ENCODE measurements at places on chromosomes 2 and 18. TPM values are rescaled to one million over a fixed set of nuclear protein-coding genes. Genes with fewer than 3 reads are reported as not detected.

- H3K4me1 ChIP-seq, result no peaks in the 10 kb centered on the region
- H3K27ac ChIP-seq, result no peak overlapping the region
Observed at GRCh38 chr18:58649966-58650816, 21.1 kb upstream of the MALT1 start.

- H3K27me3 ChIP-seq, result no peaks in the 10 kb centered on the region
- H3K4me1 ChIP-seq, result no peaks in the 10 kb centered on the region
- H3K4me3 ChIP-seq, result no peak overlapping the region
- no peaks in the 10 kb centered on the region for H3K36me3 ChIP-seq
Observed at GRCh38 chr2:223225266-223225665, 173.3 kb downstream of the KCNE4 start.

Gene KHK
- total RNA-seq, result 11.5 TPM

DNA sequence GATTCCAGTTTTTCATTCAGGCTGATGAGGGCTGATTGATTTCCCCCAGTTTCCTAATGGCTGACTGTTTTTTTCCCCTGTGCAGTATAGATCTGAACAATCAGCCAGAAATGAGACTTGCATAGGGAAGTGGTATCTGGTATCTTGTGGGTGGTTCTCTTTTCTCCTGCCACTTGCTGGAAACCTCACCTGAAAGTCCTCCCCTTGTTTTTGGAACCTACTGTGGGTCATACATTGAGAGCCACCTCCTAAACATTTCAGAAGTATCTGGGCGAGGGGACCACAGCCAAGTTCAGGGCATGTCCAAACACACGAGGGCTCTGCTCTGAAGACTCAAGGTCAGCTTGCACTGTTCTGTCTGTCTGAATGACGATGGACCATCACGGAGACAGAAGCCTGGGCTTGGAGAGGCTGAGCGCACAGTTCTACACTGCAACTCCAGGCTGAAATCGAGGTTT lies 19.3 kb downstream of the ALPK2 start:
- H3K27me3 ChIP-seq, result no peaks in the 10 kb centered on the region
- DNase-seq, result no peak
- H3K36me3 ChIP-seq, result no peaks in the 10 kb centered on the region
- H3K27ac ChIP-seq, result no peak overlapping the region

GRCh38 chr2:106294182-106294581 lies 100.1 kb upstream of the UXS1 start:
- H3K36me3 ChIP-seq, result no peaks in the 10 kb centered on the region
- no peak for DNase-seq
- H3K4me1 ChIP-seq, result no peaks in the 10 kb centered on the region
- H3K4me3 ChIP-seq, result no peak overlapping the region
- no peak overlapping the region for H3K27ac ChIP-seq

DNA sequence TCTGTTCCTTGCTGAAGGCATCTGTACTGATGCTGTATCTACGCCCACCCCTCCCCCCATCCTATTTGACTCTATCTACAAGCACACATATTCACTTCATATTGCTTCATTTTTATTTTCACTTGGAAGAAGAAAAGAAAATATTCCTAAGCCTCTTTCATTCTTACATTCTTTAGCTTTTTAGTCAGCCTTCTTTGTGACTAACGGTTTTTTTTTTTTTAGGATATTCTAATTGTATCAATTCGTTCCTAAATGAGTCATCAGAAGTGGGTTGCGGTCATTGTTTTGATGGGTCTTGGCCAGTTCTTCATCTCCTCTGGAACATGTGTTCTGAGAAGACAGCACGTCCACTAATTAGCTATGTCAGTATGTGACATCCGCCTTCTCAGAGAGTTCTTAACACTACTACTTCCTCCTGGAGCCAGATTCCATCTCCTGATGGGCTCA lies 88.7 kb downstream of the MYO1B start:
- H3K36me3 ChIP-seq, result peaks cover 27% of the 10 kb centered on the region
- H3K27me3 ChIP-seq, result no peaks in the 10 kb centered on the region
- H3K27ac ChIP-seq, result no peak overlapping the region
- H3K4me1 ChIP-seq, result no peaks in the 10 kb centered on the region
- H3K4me3 ChIP-seq, result no peak overlapping the region

Gene ZNF804A
- total RNA-seq, result 0.86 TPM

DNA sequence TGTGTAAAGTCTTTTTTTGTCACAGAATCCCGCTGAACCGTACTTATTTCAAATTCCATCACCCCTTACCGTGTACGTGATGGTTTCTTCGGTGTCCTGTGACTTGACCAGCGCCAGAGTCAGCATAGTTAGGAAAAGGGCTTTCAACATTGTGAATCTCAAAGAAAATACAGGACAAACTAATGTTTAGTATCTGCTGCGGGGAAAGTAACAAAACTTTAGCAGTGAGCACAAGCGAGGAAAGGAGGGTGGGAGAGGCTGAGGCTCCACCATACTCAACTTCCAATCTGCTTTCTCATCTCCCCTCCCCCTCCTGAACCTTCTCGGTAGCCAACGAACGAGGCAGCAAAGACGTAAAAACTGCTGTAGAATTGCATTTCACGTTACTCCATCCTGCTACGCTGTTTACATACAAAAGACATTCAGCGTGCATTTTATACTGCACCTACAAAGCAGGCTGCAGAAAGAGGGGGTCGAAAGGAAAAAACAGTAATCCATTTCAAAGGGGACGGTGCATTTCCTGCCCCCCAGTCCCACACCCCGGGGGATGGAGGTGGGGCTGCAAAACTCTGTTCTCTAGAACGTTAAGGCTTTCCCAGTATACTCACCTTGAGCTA lies 1.2 kb downstream of the EFEMP1 start:
- H3K4me1 ChIP-seq, result no peaks in the 10 kb centered on the region
- no peak for DNase-seq
- H3K36me3 ChIP-seq, result no peaks in the 10 kb centered on the region
- H3K27ac ChIP-seq, result no peak overlapping the region

DNA sequence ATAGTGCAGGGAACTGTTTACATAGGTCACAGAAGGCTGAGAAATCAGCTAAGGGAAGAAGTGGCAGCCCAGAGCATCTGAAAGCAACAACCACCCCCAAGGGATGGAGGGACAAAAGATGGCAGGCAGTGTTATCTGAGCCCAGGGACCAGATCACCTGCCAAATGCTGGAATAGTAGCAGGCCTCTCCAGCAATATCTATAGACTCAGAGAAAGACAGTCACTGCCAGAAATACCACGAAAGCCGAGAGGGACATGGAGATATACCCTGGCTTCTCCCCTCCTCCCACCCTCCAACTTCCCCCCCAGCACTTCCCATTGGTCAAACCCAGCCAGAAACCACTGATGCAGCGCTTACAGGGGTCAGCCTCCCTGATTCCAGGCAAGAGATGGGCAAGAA lies 58.4 kb upstream of the PPP1CB start:
- no peak overlapping the region for H3K4me3 ChIP-seq
- H3K36me3 ChIP-seq, result no peaks in the 10 kb centered on the region
- DNase-seq, result no peak

DNA sequence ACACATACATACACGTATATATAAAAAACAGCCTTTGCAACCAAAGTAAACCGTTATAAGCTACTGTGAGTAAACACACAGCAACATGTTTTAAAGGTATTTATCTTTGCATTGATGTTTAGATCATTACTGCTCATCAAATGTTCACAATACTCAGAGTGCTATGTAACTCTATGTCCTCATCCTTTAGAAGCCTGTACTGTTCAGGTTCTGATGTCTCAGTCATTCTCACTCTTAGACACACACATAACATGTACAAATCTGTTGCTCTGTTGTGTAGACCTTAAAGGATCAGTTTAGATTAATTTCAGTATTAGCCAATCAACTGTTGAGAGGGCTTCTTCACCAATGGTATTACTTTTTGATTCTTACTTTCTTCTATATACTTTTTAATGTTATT lies 139.7 kb upstream of the ITGB6 start:
- no peak overlapping the region for H3K4me3 ChIP-seq
- no peak overlapping the region for H3K27ac ChIP-seq
- H3K36me3 ChIP-seq, result no peaks in the 10 kb centered on the region
- DNase-seq, result no peak
- H3K4me1 ChIP-seq, result no peaks in the 10 kb centered on the region

- H3K27me3 ChIP-seq, result no peaks in the 10 kb centered on the region
- H3K4me3 ChIP-seq, result no peak overlapping the region
- no peak overlapping the region for H3K27ac ChIP-seq
- H3K36me3 ChIP-seq, result no peaks in the 10 kb centered on the region
- no peak for DNase-seq
Observed at GRCh38 chr18:68608851-68609490, 105.9 kb downstream of the TMX3 start.

DNA sequence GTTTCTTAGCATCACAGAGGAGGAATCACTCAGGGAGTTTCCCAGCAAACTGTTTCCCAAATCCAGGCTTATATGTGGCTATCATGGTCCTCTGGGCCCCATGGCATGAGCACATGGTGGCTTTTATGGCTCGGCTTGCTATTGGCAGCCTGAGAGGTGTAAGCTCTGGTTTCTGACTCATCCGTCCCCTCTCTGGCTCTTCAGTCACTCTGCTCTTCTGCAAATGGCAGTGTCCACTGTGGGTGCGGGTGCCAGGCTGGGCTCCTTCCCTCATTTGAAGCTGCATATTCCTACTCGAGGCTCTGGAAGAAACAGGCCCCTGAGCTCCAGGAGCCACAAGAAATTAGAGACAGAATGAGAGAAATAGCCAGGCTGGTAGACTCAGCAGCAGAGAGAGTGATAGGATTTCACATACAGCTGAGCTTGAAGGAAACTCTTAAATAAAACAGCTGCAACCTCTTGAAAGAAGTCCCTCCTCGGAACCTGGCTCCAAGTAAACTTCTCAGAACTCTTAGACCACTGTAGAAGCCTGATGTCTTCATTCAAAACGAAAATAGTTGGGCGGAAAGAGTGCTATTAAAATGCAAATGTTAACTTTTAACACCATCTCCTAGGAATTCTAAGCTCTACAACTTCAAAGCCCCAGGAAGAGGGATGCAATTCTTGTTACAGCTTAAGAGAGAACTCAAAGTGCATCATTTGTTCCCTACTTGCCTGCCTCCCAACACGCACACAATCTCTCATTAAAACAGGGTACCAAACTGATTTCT lies 212.6 kb upstream of the SP5 start:
- H3K27ac ChIP-seq, result no peak overlapping the region
- H3K4me1 ChIP-seq, result no peaks in the 10 kb centered on the region
- no peaks in the 10 kb centered on the region for H3K27me3 ChIP-seq

GRCh38 chr2:64931246-64932115 lies 57.7 kb upstream of the SLC1A4 start:
- H3K36me3 ChIP-seq, result no peaks in the 10 kb centered on the region
- no peak for DNase-seq
- H3K27me3 ChIP-seq, result no peaks in the 10 kb centered on the region
- no peak overlapping the region for H3K4me3 ChIP-seq
- no peak overlapping the region for H3K27ac ChIP-seq

- peak; percentile 53 for DNase-seq
- no peaks in the 10 kb centered on the region for H3K36me3 ChIP-seq
- no peak overlapping the region for H3K27ac ChIP-seq
- H3K27me3 ChIP-seq, result no peaks in the 10 kb centered on the region
- H3K4me1 ChIP-seq, result no peaks in the 10 kb centered on the region
Observed at GRCh38 chr2:4090668-4091630, 387.6 kb downstream of the DCDC2C start.

- H3K4me1 ChIP-seq, result no peaks in the 10 kb centered on the region
- H3K27me3 ChIP-seq, result no peaks in the 10 kb centered on the region
- H3K36me3 ChIP-seq, result no peaks in the 10 kb centered on the region
- H3K27ac ChIP-seq, result no peak overlapping the region
- DNase-seq, result peak; percentile 29
Observed at GRCh38 chr18:52716973-52717372, 377.0 kb downstream of the DCC start.

- no peaks in the 10 kb centered on the region for H3K4me1 ChIP-seq
- H3K36me3 ChIP-seq, result no peaks in the 10 kb centered on the region
Observed at GRCh38 chr18:44601447-44601846, 79.2 kb upstream of the SETBP1 start.

Gene SFTPB
- total RNA-seq, result 18,328 TPM

Gene SDC1
- total RNA-seq, result 278 TPM

DNA sequence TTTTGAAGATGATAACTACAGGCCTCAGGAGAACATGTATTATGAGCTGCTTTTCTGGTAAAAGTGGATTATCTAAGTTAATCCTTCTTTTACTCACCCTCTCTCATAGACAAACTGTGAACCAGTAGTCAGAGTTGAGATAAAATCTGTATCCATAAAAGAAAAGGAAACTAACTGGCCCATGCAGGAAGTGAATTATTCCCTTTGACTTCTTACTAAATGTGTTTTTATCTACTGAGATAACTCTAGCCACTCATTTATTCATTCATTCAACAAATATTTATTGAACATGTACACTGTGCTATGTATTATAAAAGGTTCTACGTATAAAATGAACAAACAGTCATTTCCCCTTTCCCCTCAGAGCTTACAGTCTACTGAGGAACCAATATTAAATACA lies 10.0 kb downstream of the WDR35 start:
- H3K27ac ChIP-seq, result no peak overlapping the region
- DNase-seq, result no peak
- H3K4me1 ChIP-seq, result no peaks in the 10 kb centered on the region

Gene HOXD3
- 1.0 TPM for total RNA-seq

GRCh38 chr2:222703886-222704285 lies 32.4 kb downstream of the MOGAT1 start:
- H3K36me3 ChIP-seq, result no peaks in the 10 kb centered on the region
- no peak overlapping the region for H3K4me3 ChIP-seq
- no peak overlapping the region for H3K27ac ChIP-seq
- peaks cover 5% of the 10 kb centered on the region for H3K4me1 ChIP-seq

DNA sequence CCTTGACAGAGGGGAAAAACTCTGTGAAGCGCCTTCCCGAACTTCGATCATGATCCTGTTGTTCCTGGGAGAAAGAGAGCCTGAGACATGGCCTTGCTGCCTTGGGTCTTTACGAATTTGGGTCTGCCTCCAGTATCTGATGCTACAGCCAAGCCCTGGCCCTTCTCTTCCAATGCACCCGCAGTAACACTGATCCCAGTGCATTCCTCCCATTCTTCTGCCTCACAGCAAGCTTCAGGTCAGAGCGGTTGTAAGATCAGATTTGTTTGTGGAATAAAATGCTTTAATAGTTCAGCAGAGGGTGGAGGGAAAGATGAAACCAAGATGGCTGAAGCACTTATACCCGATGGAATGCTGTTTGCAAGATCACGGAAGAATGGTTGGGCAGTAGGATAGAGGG lies 196.7 kb upstream of the SIX2 start:
- no peak for DNase-seq
- no peak overlapping the region for H3K4me3 ChIP-seq
- no peaks in the 10 kb centered on the region for H3K4me1 ChIP-seq
- H3K36me3 ChIP-seq, result no peaks in the 10 kb centered on the region

Measured in left lung (tissue), 14 donors.